SJCRH30 (cell line): ENCODE measurements at places on chromosomes 7 and 10. TPM values are rescaled to one million over a fixed set of nuclear protein-coding genes. Genes with fewer than 3 reads are reported as not detected.

HGF gene
- total RNA-seq, result 0.16 TPM in 1 of 2 replicates, not detected in the other

- DNase-seq, result no peak
- H3K27me3 ChIP-seq, result no peaks in the 10 kb centered on the region
- no peaks in the 10 kb centered on the region for H3K36me3 ChIP-seq
- H3K4me3 ChIP-seq, result no peak overlapping the region
Observed at GRCh38 chr10:86083664-86084175, 282.9 kb downstream of the GRID1 start.

GRCh38 chr10:122130474-122131110 lies 140.5 kb upstream of the BTBD16 start:
- peaks cover 15% of the 10 kb centered on the region; the same call in 1 of the 2 replicates for H3K36me3 ChIP-seq
- peaks cover 22% of the 10 kb centered on the region for H3K4me1 ChIP-seq
- H3K27me3 ChIP-seq, result no peaks in the 10 kb centered on the region
- no peak overlapping the region for H3K4me3 ChIP-seq

DNA sequence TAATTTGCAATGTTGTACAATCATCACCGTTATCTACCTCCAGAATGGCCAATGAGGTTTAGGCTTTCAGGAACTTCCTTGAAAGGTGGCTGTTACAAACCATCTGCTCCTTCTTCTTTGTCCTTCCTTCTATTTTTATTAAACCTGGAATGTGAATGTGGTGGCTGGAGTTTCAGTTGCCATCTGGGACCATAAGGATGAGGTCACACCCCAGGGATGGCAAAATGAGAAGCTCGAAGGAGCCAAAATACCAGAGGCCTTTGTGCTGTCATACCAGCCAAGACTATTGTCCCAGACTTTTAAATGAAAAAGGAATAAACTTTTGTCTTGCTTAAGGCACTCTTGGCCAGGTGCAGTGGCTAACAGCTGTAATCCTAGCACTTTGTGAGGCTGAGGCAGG lies 30.9 kb upstream of the LMTK2 start:
- no peaks in the 10 kb centered on the region for H3K4me1 ChIP-seq
- H3K27me3 ChIP-seq, result 0 out of 2 replicates have a peak, but pooled peaks cover 3% of the 10 kb centered on the region
- H3K36me3 ChIP-seq, result no peaks in the 10 kb centered on the region
- H3K4me3 ChIP-seq, result no peak overlapping the region
- DNase-seq, result no peak

GRCh38 chr7:51308696-51309095 lies 7.9 kb downstream of the COBL start:
- no peak overlapping the region for H3K4me3 ChIP-seq
- H3K36me3 ChIP-seq, result no peaks in the 10 kb centered on the region
- peaks cover 3% of the 10 kb centered on the region; the same call in 1 of the 2 replicates for H3K27me3 ChIP-seq
- no peak for DNase-seq
- no peak overlapping the region for H3K27ac ChIP-seq

DNA sequence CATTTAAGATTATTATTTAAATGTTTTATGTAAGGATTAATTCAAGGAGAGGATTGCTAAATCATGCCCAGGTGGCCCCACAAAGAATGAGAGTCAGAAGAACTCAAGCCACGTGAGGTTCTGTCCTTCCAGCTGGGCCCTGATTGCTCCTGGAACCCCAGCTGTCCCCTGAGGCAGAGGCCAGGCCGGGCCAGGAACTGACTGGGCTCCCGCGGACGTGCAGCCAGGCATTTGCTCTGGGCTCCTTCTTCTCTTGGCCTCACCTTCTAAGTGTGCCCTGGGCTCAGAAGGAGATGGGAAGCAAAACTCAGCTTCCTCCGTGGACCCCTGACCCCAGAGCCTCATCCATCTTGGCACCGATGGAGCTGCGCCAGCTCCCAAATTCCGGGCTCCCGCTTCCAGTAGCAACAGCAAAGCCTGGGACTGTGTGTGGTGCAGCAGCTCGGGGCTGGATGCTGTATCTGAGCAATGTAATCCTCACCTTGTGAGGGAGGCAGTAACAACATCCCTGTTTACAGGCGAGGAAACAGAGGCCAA lies 250.6 kb upstream of the PPP2R2D start:
- no peaks in the 10 kb centered on the region for H3K4me1 ChIP-seq
- no peaks in the 10 kb centered on the region for H3K36me3 ChIP-seq
- no peaks in the 10 kb centered on the region for H3K27me3 ChIP-seq
- H3K4me3 ChIP-seq, result no peak overlapping the region
- no peak overlapping the region for H3K27ac ChIP-seq
- DNase-seq, result no peak

SPDYE18 gene
- not detected in 2 replicates for total RNA-seq

OR2A5 gene
- not detected in 2 replicates for total RNA-seq
